DMS 273 treated with DMSO at 0.1 percent for 48 hours (cell line): ENCODE measurements at places on chromosomes 3 and 15.

DNA sequence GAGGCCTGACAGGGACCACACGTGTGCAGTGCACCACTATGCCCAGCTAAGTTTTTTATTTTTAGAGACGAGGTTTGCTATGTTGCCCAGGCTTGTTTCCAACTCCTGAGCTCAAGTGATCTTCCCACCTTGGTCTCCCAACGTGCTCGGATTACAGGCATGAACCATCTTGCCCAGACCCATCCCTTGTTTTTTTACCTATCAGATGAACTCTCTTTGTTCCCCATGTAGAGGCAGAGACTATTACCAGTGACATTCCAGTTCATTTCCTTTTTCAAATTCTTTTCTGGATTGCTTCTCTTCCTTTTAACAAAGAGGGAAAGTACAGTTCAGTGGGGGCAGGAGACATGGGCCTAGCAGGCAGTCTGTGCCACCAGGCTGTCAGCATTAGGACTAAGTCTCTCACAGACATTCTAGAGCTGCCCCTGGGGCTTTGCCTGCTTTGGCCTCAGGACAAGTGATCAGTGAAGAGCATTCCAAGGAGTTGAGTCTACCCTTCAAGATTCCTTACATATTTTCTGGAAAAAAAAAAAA, 103.5 kb upstream of the SLC7A14 start:
- DNase-seq, result peak; percentile 17

GRCh38 chr15:72940229-72940622, 112.0 kb upstream of the NEO1 start:
- no peak for DNase-seq

GRCh38 chr15:88450125-88450798, 16.9 kb downstream of the MRPL46 start:
- DNase-seq, result peak; percentile 24

DNA sequence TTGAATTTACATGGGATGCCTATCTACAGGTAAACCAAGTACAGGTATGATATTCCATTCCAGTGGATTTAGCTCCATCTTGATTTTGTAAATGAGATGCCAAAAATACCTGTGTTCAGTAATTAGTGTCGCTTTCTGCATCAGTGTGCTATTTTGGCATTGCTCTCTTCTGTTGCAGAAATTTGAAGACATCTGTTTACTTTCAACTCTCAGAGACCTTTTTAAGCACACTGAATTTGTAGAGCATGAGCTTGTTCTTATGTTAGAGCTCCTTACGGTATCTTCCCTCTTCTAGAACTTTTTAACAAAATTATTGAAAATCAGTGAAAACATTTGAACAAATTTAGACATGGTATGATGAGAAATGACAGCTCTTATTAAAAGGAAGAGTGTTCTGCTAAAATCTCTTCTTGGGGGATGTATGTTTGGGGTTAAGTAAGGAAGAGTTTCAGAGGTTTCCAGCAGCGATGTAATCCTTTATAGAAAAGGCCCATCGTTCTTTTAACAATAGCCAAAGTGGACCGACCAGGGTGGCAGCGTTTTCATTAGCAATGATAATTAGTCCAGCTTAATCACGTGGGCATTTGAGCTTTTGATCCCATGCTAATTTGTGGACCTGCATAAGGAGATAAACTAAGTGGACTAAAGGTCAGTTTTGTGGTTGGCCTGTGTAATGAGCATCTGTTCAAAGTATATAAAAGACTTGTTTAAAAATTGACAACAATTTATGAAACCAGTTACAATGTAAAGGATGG, 385.4 kb downstream of the PTPRG start:
- DNase-seq, result no peak

DNA sequence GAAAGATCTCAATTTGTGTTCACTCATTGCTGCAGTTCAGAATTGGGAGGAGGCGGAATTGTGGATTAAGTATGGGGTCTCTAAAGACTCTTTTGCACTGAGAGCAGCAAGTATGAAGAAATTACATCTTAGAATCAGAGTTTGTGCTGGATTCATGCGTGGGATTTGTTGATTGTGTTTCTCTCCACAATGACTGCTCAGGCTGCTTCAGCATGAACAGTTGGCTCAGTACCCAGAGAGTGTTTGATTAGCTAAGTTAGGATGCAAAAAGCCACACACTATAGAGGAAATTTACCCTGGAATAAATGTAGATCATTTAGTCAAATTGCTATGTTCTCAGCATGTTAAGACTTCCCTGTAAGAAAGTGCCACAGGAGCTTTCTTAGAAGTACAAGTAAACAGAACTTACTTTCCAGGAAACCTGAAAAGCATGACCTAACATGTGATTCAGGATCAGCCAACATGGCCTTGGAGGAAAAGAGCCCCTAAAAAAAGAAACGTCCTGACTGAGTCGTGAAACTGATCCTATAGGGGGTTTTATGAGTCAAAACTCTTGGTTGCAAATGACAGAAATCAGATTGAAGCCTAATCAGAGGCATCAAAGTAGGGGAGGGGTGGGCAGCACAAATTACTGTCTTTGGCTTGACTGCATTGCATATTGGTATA, 32.6 kb downstream of the HHLA2 start:
- no peak for DNase-seq

- no peak for DNase-seq
These were observed 77.3 kb upstream of the SCN5A start for GRCh38 chr3:38726751-38727150.

GRCh38 chr3:62493109-62493801, 119.9 kb upstream of the FEZF2 start:
- DNase-seq, result no peak

- DNase-seq, result no peak
These were observed 214.8 kb downstream of the ZMAT3 start for GRCh38 chr3:178856804-178857203.

DNA sequence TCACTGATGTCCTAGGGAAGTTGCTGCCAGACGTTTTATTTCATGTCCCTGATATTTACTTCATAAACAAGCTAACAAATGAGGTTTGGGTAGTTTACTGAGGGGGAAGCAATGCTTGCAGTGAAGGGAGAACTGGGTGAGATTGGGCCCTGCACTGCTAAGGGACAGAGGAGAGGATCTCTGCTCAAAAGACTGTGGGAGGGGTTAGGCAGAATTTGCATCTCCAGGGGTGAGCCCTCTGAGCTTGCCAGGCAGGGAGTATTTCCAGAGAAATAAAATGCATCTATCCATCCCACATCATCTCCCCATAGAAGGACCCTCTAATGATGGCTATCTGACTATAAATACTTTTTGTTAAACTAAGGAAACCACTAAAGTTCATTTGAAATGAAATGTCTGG, 215.6 kb downstream of the CBLB start:
- no peak for DNase-seq

GRCh38 chr3:24399614-24400013, 95.0 kb downstream of the THRB start:
- DNase-seq, result no peak

DNA sequence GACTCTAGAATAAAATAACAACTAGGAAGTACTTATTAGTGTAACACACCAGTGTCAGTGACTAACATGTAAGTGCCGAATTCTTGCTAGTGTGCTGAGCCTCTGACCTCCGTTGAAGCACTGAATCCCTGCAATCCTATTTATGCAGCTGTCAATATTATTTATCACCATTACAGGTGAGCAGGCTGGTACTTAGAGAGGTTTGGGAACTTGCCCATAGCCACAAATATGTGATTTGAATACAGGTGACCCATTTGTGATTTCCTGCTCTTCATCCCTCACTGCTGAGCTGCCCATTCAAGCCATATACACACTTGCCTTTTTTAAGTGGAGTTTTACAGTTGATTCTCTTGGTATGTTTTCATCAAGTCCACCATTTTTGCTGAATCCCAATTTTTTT, 12.2 kb downstream of the EIF4E3 start:
- no peak for DNase-seq

DNA sequence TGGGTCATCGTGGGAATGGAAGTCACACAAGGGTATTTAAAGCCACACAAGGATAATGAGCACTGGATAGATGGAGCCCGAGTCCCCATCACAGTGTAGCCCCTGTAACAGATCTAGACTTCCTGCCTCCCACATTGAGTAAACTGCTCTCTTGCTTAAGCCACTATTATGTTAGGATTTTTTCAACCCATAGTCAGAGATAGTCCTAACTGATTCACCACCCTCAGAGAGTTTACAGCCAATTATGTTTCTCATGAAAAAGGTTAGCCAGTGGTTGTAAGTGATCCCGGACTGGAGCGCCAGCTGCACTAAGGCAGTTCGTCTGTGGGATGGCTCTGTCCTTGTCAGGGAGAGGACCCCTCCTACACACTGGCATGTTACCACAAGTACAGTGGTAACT, 77.0 kb downstream of the KLF13 start:
- DNase-seq, result no peak

- DNase-seq, result no peak
These were observed 9.7 kb downstream of the CCK start for GRCh38 chr3:42256135-42256819.

DNA sequence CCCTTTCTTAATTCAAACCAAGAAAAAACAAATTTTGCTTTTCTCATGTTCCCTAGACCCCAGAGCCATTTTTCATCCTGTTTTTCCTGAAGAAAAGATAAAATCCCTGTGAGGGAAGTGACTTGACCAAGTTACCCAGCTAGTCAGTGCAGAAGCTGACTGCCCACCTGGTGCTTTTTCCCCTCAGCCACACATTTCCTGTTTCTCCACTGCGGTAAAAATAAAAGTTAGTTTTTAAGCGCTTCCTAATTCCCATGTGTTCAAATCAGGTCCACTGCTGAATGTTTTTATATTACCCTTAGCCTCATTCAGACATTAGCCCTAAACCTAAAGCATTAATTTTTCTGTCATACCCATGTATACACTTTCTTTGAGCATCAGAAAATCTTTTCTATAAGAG, 26.1 kb downstream of the PPP2R3A start:
- no peak for DNase-seq

DNA sequence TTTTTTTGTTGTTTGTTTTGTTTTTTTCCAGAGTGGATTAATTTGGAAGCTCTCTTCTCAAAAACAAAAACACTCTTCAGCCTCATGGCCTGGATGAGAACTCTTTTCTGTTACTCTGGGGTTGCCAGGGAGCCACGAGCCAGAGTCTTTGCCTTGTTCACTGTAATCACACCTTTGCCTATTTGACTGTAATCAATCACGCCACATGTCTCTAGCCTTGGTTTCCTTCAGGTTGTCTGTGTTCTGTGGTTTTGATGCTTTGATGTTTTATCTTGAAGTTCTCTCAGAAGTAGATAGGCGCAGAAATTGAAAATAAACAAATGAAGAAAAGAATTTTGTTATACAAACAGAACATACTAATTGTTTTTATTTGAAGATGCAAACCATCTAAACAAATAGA, 62.3 kb upstream of the IGF1R start:
- DNase-seq, result no peak

DNA sequence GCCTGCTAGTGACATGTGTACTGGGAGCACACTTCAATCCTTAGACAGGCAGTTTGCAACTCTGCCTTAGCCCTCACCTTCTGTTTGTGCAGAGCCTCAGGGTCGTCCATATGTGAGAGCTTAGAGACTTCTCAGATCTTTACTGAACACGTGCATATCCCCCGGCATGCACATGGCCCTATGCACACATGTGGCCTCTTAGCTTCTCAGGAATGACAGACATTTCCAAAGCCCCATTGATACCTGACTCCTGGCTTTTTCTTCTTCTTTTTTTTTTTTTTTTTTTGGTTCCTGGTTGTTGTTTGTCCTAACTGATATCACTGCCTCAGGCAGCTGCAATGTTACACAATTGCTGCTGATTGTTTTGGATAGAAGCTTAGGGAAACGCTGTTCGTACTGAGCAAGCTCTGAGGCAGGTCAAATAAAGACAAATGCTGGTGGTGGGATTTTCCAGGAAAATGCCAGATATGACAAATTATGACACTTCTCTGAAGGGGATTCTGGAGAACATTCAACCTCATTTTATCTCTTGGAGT, 107.2 kb upstream of the RGMA start:
- no peak for DNase-seq

DNA sequence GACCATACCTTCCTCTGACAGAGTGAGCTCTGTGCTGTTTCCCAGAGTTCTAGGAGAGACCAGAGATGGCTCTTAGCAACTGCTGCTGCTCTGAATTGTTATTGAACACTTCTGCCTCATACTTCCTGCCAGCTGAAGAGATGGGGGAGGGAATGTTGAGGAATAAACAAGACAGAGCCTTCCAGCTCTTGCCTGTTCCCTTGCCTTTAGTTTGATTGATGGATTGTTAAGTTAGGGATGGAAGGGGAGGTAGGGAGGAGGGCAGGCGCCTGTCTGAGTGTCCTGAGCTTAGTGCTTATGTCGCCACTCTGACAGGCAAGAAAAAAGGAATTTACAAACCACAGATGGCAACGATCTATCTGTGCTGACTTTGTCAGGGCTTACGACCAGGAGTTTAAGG, 42.8 kb downstream of the ZNF609 start:
- DNase-seq, result no peak

- peak; percentile 42 for DNase-seq
These were observed 146.2 kb upstream of the PTPRG start for GRCh38 chr3:61415201-61415600.

DNA sequence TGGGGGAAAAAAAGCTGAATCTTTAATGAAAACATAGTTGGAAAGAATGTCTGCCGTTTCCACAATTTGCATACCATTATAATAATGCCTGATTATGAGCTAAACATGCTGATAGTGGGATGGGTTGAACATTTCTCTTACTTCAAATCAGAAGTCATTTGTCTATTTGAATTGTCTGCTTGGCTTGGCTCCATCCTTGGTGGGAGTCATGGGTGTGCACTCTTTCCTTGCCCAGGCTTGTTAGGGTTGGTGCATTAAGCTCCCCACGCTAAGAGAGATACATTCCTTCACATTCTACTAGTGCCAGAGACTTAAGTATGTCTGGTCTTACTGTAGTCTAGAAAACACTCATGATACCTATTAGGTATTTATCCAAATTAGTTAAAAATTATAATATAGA, 121.4 kb upstream of the RARB start:
- no peak for DNase-seq

DNA sequence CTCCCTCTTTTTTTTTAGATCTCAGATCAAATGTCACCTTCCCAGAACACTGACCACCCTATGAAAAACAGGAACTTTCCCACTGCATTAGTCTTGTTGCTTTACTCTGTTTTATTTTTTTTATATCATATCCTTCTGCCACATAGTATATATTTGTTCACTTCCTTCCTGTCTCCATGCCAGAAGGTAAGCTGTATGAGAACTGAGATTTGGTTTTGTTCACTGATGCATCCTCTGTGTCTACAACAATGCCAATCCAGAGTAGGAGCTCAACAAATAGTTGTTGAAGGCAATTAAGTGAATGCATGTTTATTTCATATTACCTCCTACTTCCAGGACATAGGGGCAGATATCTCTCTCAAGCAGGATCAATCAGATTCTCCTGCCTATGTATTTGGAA, 114.4 kb downstream of the TPRG1 start:
- no peak for DNase-seq
